ENCODE measurements at places on chromosomes 16 and 17.

GRCh38 chr17:58531661-58532554 lies 17.5 kb upstream of the MTMR4 start:
- peaks cover 32% of the 10 kb centered on the region for H3K4me1 ChIP-seq
- peak overlapping the region; percentile 61 for H3K4me3 ChIP-seq
- H3K36me3 ChIP-seq: no peaks in the 10 kb centered on the region
- peak overlapping the region; percentile 67 for H3K27ac ChIP-seq
- no peaks in the 10 kb centered on the region for H3K27me3 ChIP-seq
- DNase-seq: peak; percentile 75

- H3K36me3 ChIP-seq: peaks cover 32% of the 10 kb centered on the region
- peak overlapping the region; percentile 98 for H3K27ac ChIP-seq
- H3K27me3 ChIP-seq: no peaks in the 10 kb centered on the region
- H3K4me3 ChIP-seq: peak overlapping the region; percentile 88
- peaks cover 23% of the 10 kb centered on the region for H3K4me1 ChIP-seq
Measured at GRCh38 chr16:30527635-30528178, 1.3 kb upstream of the ZNF768 start.

- H3K4me3 ChIP-seq: no peak overlapping the region
- no peaks in the 10 kb centered on the region for H3K27me3 ChIP-seq
Measured at GRCh38 chr17:67770539-67770938, 52.8 kb downstream of the NOL11 start.

GRCh38 chr16:75742424-75743047 lies 16.2 kb upstream of the CPHXL start:
- no peaks in the 10 kb centered on the region for H3K36me3 ChIP-seq
- no peak for DNase-seq
- H3K27ac ChIP-seq: no peak overlapping the region
- H3K4me3 ChIP-seq: no peak overlapping the region
- no peaks in the 10 kb centered on the region for H3K4me1 ChIP-seq
- H3K27me3 ChIP-seq: no peaks in the 10 kb centered on the region

GRCh38 chr17:5580367-5580766 lies 3.9 kb downstream of the NLRP1 start:
- H3K36me3 ChIP-seq: peaks cover 26% of the 10 kb centered on the region
- H3K4me1 ChIP-seq: peaks cover 41% of the 10 kb centered on the region
- no peak overlapping the region for H3K27ac ChIP-seq
- DNase-seq: no peak
- H3K4me3 ChIP-seq: no peak overlapping the region
- H3K27me3 ChIP-seq: no peaks in the 10 kb centered on the region

DNA sequence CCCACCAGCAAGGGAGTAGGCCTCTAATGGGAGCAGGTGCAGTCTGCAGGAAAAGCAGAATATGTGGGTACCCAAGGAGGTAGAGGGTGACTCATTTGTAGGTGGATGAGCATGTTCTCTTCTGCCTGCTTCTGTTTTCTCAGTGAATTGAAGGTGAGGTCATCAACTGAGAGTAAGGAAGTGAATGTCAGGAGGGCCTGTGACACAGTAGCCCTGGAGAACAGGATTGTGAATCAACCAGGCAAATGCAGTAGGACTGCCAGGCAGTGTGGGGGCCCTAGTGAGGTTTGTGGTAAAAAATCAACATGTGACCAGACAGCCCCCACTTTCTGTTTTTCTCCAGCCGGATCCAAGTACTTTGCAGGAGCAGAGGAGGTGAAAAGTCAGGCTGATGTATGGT lies 150.5 kb upstream of the SOX9 start:
- no peaks in the 10 kb centered on the region for H3K4me1 ChIP-seq
- no peaks in the 10 kb centered on the region for H3K27me3 ChIP-seq
- no peak for DNase-seq

DNA sequence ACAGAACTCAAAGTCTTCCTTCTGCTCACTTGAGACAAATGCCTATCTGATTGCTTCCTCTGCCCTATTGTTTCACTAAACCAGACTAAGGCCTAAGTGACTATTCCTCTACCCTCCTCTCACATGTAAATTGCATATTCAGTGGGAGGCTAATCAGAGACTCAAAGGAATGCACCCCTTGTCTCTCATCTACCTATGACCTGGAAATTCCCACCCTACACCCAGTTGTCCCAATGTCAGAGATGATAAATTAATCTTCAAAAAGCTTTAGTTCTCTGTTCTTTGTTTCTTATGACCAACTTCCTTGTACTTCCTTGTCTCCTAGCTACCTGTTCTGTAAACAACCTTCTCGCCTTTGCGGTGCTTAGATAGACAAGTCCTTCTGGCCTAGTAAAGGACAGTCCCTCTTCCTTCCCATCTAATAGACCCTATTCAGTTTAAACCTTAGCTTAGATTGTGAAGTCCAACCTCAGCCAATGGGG lies 76.0 kb downstream of the EMP2 start:
- peaks cover 57% of the 10 kb centered on the region for H3K36me3 ChIP-seq
- H3K27ac ChIP-seq: peak overlapping the region; percentile 41
- DNase-seq: no peak
- H3K4me1 ChIP-seq: no peaks in the 10 kb centered on the region

- no peaks in the 10 kb centered on the region for H3K36me3 ChIP-seq
- DNase-seq: no peak
- H3K27ac ChIP-seq: no peak overlapping the region
- H3K27me3 ChIP-seq: no peaks in the 10 kb centered on the region
Measured at GRCh38 chr17:73064084-73064938, 28.2 kb downstream of the SLC39A11 start.

DNA sequence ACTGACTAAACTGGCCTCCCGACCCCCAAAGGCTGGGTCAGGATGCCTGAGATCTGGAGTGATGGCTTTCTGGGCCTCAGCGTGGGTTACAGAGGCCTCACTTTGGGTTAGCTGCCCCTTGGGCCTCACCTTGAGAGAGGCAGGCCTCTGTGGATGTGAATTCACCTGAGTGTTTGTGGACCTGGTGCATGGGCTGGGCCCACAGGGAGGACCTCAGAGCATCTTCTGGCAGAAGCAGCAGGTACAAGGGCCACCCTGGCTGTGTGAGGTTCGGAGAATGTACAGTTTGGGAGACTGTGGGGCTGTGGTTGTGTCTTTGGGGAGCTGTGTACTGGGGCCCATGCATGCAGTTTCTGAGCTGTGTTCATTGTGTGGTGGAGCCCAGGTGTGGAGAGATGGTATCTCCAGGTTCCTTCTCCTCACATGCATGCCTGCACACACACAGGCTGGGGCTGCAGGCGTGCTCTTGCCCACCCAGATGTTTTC lies 18.3 kb downstream of the RARA start:
- H3K27me3 ChIP-seq: no peaks in the 10 kb centered on the region
- no peak for DNase-seq
- H3K4me1 ChIP-seq: peaks cover 99% of the 10 kb centered on the region
- H3K4me3 ChIP-seq: no peak overlapping the region
- peak overlapping the region; percentile 96 for H3K27ac ChIP-seq
- peaks cover 14% of the 10 kb centered on the region for H3K36me3 ChIP-seq

DNA sequence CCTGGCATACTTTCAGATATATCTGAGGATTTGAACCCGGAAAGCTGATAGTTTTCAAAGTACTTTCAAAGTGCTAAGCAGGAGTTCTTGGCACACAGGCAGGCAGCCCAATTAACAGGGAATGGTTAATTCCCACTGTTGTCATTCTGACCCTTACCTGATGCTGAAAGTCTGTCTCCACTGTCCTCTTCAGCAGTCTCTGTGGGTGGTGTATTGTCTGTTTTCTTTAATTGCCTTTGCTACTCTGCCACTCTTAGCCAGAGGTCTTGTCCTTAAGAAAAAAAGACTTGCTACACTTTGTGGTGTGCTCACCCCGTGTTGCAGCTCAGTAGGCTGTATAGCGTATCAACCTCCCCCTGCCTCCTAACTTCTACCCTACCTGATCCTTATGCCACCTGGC lies 63.2 kb upstream of the SLC12A3 start:
- DNase-seq: no peak
- no peaks in the 10 kb centered on the region for H3K4me1 ChIP-seq

- no peak overlapping the region for H3K27ac ChIP-seq
- no peaks in the 10 kb centered on the region for H3K27me3 ChIP-seq
- DNase-seq: no peak
- H3K36me3 ChIP-seq: no peaks in the 10 kb centered on the region
- no peak overlapping the region for H3K4me3 ChIP-seq
Measured at GRCh38 chr16:19304750-19305149, 19.2 kb downstream of the CLEC19A start.

- peak; percentile 93 for DNase-seq
- H3K4me1 ChIP-seq: peaks cover 41% of the 10 kb centered on the region
- peak within 1 kb of the TSS; percentile 87 for H3K27ac ChIP-seq
- H3K27me3 ChIP-seq: no peaks in the 10 kb centered on the region
- H3K36me3 ChIP-seq: peaks cover 5% of the 10 kb centered on the region
Measured at GRCh38 chr16:4474192-4474961, at the start of gene NMRAL1. NMRAL1 (minus strand) TSS chr16:4474625; CDS start chr16:4474132, 493 bp downstream.

DNA sequence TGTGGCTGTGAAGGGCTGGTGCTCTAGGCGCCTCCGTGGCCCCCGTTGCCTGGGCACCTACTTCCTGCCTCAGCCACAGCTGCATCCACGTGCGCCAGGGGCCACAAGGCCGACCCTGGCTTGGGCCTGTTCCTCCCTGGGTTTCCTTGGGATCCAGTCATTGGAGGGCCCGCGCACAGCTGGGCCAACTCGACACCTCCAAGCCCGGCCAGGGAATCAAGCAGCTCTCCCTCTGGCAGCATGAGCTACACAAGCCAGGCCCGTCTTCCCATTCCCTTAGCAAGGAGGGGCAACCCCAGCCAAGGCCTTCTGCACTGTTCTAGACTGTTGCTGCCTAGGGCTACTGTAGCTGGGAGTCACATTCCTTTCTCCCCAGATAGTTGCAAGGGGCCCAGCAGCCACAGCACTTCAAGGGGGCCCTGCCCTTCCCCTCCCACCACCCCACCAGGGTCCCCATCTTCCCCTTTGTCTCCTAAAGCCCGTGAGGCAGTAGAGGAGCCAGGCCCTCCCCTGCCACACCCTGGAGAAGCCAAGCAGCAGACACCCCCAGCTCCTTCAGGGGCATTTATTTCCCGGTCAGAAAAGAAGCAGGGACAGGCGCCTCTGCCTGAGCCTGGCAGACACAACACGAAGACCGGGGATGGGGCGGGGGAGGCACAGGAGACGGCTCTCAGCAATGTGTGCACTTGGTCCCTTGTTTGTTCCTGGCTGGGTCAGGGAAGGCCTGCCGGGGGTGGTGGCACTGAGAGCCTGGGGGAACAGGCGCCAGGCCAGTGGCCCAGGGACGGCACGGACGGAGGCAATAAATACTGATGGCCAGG lies 3.8 kb downstream of the ARHGDIA start:
- H3K4me1 ChIP-seq: peaks cover 72% of the 10 kb centered on the region
- H3K27ac ChIP-seq: peak overlapping the region; percentile 65
- no peak for DNase-seq
- H3K4me3 ChIP-seq: no peak overlapping the region
- peaks cover 71% of the 10 kb centered on the region for H3K36me3 ChIP-seq

DNA sequence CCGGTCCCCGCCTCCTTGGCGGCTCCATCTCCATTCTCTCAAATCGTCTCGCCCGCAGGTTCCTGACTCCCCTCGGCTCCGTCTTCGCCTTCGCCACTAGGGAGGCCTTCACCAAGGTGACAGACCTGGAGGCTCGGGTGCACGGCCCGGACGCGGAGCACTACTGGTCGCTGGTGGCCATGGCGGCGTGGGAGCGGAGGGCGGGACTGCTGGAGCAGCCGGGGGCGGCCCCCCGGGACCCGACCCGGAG lies 862 bp downstream of the GLTPD2 start:
- no peaks in the 10 kb centered on the region for H3K36me3 ChIP-seq
- peak overlapping the region; percentile 76 for H3K4me3 ChIP-seq
- H3K27ac ChIP-seq: peak overlapping the region; percentile 96
- peaks cover 33% of the 10 kb centered on the region for H3K4me1 ChIP-seq

- H3K27ac ChIP-seq: no peak overlapping the region
- peaks cover 13% of the 10 kb centered on the region for H3K36me3 ChIP-seq
- no peaks in the 10 kb centered on the region for H3K4me1 ChIP-seq
Measured at GRCh38 chr16:12699161-12699560, 104.5 kb downstream of the CPPED1 start.

Measured in lower lobe of right lung (tissue), 2 donors.